ENCODE measurements at places on chromosomes 5 and 9.

DNA sequence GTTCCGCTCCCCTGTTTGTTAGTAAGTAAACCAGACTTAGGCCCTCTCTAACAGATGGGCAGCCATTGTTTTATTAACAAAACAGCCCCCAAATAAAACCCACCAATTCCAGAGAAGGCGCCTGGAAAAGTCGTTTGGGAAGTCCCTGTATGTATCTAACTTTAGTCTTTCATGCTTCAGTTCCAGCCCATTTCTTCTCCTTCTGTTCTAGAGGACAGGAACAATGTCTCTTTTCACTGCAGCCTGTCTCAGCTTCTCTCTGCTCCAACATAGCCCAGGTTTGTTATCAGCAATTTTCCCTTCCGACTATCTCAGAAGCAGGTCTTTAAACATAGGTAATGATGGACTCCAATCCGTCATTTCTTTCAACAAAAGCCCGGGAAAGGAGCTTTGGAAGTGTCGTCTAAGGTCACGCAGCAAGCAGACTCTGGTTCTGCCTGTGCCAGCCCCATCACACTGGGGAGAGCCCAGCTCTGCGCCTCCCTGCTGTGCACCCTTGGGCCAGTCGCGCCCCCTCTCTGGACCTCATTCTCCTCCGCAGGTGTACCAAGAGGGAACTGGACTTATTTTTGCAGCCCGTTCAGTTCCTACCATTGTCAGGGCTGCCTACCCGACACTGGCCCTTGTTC lies 9.6 kb upstream of the AKNA start:
- no peak for DNase-seq

- no peak for DNase-seq
These were observed 306.9 kb upstream of the NREP start for GRCh38 chr5:112063856-112064255.

GRCh38 chr5:171157276-171157675 lies 151.8 kb upstream of the TLX3 start:
- no peak for DNase-seq

GRCh38 chr5:1783216-1783554 lies 16.5 kb downstream of the MRPL36 start:
- DNase-seq = peak; percentile 30

DNA sequence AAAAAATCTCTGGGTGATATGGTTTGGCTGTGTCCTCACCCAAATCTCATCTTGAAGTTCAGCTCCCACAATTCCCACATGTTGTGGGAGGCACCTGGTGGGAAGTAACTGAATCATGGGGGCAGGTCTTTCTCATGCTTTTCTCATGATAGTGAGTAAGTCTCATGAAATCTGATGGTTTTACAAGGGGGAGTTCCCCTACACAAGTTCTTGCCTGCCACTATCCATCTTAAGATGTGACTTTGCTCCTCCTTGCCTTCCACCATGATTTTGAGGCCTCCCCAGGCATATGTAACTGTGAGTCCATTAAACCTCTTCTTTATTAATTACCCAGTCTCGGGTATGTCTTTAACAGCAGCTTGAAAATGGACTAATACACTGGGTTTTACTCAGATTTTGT lies 513.9 kb downstream of the TLE4 start:
- no peak for DNase-seq

DNA sequence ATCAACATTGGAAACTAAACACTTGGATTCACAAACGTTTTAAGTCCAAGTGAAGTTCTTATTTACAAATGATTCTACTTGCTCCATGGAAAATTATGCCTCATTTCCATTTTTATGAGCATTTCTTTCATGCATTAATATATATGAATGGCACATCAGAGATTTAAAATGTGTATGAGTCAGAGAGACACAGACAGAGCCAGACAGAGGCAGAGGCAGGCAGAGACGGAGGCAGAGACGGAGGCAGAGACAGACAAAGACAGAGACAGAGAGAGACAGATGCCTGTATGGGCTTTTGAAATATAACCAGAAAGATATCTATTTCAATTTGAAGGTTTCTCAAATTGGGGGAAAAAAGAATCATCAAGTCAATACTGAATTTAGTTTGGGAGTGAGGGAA lies 649.0 kb downstream of the PTPRD start:
- no peak for DNase-seq

DNA sequence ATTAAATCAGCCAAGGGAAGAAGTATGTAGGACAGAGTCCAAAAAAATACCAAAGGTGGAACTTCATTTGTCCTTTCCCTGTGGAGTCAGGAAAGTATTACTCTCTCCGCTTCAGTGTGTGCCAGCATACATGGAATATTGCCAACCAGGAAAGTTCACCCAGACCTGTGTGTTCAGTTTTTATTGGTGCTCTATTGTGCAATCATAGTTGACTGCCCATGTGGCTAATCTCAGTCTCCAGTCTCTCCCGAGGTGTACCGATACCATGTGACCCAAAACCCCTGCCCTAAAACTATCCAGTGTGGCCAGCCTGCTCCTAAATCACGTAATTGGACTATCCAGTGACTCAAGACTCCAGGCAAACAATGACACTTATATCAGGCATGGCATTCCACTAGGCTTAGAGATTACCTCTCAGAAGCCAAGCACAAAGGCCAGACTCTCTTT lies 38.8 kb downstream of the NFX1 start:
- DNase-seq = no peak

DNA sequence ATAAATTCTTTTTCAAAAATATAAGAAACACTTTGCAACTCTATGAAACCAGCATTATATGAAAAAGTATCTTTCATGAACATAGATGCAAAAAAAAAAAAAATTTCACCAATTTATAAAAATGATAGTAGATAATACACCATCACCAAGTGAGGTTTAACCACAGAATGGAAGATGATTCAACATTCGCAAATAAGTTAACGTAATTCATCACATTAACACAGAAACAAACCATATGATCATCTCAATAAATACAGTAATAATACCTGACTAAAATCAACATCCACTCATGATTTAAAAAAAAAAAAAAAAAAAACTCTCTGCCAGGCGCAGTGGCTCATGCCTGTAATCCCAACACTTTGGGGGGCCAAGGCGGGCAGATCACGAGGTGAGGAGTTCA lies 6.3 kb downstream of the PJA2 start:
- no peak for DNase-seq

DNA sequence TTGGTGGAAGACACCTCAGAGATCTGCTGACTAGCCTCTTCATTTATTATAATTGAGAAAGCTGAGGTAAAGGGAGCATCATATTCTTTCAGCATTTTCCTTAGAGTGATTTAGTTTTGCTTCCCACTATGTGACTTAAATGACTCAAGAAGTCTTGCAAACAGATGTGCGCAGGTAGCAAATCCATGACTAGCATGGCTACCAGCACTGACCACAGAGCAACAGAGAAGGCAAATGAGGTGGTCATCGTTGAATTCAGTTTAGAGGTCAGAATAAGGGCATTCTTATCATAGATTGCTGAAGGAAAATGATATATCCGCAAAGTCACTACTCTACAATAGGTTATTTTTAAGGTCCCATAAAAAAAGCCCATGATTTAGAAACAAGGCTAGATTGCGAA lies 162.2 kb downstream of the PIK3R1 start:
- no peak for DNase-seq

GRCh38 chr5:168121138-168121494 lies 170.3 kb upstream of the WWC1 start:
- no peak for DNase-seq

- DNase-seq = no peak
These were observed 30.9 kb upstream of the SHOC1 start for GRCh38 chr9:111825468-111826145.

- no peak for DNase-seq
These were observed 90.3 kb upstream of the RANBP6 start for GRCh38 chr9:6105738-6106137.

GRCh38 chr9:37486256-37486615 lies 488 bp downstream of the POLR1E start:
- DNase-seq = no peak

DNA sequence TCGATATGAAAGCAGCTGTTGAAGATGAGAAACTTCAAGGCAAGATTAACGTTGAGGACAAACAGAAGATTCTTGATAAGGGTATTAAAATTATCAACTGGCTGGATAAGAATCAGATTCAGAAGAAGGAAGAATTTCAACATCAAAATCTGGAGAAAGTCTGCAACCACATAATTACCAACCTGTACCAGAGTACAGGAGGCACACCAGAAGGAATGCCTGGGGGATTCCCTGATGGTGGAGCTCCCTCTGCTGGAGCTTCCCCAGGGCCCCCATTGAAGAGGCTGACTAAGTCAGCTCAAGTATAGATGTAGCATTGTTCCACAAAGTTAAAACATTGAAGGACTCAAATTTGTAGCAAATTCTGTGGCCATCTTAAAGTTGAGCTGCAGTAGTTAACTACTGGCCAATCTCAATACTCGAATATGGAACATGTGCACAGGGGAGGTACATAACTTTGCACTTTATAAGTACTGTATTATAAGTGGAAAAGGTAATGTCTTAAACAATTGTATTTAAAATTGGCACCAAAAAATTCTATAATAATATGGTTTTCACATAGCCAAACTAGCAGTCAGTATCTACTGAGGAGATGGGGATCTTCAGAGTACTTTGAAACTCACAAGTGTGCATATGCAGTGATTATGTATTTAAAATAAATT lies 237.5 kb downstream of the CHSY3 start:
- DNase-seq = peak; percentile 2

- DNase-seq = no peak
These were observed 9.6 kb downstream of the SLC1A1 start for GRCh38 chr9:4499917-4500316.

DNA sequence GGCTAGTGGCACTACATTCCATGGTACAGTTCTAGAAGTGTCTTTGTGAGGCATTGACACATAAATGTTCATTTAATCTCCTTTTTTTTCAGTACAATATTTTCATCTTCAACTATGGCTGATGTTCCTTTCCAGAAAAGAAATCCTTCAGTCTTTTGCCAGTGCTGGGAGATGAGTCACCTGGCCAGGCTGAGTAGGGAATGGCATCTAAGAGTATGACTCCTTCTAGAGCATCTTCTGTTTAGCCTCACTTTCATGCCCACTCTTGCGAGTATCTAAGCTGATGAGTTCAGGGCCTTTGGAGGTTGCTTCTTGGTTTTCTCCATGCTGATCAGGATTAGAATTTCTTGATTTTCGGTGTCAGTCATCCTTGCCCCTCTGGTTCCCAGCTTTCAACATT lies 124.4 kb downstream of the SLC28A3 start:
- no peak for DNase-seq

All from activated naive CD8-positive, alpha-beta T cell treated with anti-CD3 and anti-CD28 coated beads for 36 hours (primary cell).